Muscle of leg (tissue), 16 donors: ENCODE measurements at places on chromosomes 12 and 14.

DNA sequence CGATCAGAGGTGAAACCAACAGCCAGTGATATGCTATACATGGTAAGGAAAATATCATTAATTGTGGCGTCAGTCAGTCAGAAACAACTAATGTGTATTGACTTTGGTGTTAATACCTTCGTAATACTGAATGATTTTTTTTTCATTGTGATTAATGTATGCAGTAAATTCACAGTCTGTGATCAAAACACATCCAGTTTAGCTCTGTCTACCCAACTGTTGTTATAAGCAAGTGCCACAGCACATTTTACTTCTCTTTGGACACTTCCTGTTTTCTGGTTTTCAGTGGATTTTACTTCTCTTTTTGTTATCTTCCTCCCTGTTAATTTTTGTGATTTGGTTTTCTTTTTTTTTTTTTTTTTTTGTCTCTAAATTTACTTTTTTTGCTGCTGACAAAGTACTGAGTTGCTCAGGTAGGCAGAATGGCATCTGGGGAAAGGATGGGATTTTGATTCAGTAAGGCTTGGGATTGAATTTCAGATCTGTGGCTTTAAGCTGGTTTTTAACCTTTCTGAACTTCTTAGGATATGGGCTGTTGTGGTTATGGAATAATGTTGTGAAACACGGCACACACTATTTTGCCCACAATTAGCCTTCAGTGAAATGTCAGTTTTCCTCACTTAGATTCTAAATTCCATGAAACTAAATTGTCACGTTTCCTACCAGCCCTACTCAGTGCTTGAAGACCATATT is 604 bp downstream of the GLIPR1 start:
- DNase-seq = peak; percentile 39

DNA sequence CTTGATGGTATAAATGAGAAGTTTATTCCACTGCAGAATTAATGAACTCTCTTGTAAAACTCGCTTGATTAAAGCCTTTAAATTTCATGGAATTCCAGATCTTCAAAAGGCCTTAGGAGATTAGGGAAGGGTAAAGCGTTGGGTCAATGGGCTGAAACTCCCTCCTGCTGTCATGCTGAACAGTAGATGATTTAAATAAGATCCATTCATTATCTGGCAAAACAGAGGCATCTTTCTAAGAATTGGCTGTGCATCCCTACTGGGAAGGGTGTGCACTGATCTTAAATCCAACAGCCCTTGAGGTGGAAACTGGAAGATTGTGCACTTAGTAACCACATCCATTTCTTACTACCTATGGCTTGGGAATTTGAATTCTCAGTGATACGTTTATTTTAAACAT is 56.0 kb downstream of the PLCZ1 start:
- DNase-seq = no peak

- no peak for DNase-seq
Measured at GRCh38 chr12:111503116-111503515, 96.0 kb downstream of the ATXN2 start.

- DNase-seq = no peak
Measured at GRCh38 chr14:95250140-95250769, 69.5 kb downstream of the CLMN start.

DNA sequence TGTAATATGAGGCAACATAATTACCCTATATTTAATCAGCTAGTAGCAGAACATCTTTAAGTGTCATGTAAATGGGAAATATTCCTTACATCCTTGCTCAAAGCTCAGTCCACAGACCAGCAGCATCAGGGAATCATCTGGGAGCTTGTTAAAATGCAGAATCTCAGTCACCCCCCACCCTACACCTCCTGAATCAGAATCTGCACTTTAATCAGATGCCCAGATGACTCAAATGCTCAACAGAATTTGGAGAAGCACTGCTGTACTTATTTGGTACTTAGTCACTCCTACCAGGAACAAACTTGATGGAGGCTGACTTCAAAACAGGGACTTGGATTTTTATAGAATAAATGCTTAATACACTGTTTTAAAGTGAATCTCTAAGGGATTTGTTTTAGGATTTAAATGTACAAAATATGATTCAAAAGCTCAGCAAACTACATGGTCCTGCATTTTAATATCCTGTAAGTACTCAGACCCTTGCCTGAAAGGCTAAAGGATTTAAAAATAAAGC is 96.5 kb downstream of the ARMH4 start:
- no peak for DNase-seq

DNA sequence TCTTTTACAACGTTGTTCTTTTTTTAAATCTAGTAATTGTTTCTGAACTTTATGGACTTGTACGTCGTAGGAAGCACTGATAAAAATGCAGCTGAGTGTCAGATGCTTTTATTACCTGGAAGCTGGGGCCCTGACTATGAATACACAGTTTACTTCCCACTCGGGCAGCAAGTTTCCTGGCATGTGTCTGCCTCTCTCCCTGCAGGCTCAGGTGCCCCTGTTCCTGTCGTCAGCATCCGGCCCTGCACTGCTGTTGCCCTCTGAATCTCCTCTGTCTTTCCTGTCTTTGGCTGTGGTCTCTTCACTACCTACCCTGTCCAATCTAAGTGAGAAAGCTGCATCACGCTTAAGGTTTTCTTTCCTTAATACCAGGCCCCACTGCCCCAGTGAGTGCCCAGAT is 75.8 kb downstream of the PELI2 start:
- DNase-seq = no peak

DNA sequence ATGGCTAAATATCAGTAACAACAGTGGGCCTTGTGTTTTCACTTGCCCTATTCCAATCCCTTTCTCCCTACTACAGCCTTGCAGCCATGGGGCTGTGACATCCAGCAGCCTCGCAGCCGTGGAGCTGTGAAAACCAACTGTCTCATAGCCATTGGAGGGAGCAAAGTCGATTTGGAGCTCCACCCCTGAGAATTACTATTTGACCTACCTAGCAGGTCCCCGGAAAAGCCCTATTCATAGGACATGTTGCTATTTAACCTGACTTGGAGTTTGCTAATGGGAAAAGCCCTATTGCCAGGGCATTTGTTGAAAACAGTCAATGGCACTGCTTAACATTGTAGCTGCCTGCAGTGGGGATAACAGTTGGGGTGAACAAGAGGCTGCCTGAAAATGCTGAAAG is 33.3 kb downstream of the ERG28 start:
- no peak for DNase-seq

DNA sequence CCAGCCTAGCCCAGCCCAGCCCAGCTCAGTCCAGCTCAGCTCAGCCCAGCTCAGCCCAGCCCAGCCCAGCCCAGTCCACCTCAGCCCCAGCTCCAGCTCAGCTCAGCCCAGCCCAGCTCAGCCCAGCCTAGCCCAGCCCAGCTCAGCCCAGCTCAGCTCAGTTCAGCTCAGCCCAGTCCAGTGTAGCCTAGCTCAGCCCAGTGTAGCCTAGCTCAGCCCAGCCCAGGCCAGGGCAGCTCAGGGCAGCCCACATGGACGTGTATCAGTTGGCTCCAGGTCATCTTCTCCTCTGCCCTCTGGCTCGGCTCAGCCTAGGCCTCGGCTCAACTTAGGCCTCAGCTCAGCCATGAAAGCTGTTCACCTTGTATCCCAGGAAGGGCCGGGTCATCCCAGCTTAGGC is 64.7 kb downstream of the TMEM121 start:
- no peak for DNase-seq

DNA sequence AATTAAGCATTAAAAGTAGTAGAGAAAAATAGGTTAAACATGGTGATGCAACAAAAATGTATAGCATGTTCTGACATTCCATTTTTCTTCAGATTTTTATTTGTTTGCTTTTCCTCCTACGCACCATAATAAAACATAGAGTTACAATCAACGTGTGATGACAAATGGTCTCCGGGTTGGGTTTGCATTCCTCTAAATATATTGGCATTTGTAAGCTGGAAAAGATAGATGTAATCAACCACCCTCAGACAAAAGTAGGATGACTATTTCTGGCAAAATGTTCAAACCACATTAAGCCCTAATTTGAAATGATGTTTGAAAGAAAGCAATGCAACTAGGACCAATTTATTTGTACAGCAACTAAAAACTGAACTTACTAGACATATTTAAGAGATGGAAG is 58.4 kb downstream of the SLC25A21 start:
- no peak for DNase-seq

DNA sequence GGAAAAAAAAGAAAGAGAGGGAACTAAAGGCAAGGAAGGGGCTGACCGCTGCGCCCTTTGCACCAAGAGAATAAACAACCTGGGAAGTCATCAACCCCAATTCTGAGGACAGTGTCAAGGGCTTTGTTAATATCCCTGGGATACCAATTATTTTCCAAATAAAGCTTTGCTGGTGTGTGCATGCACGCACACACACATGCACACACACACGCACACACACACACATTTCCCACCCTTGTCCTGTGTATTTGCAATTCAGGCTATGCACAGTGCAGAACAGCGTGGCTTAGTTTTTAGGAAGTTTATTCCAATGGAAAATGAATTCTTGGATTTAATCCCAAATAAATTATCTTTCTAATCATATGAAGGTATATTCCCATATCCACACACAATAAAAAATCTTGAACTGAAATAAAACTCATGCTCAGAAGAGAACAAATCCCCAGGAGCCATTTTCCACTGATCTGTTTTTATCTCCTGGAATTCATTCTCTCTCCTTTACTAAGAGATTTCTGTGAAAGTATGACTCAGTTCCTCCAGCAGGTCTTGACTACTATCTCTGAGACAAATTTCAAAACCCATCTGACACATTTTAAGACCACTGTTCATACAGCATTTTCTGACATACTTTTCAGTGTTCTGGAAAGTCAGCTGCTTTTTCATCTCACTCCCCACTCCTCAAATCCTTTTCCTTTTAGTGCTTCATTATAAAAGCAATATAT is 334.4 kb upstream of the ATP2B1 start:
- peak; percentile 62 for DNase-seq
